ENCODE measurements at places on chromosomes 11 and 22. TPM values are rescaled to one million over a fixed set of nuclear protein-coding genes. Genes with fewer than 3 reads are reported as not detected.

GRCh38 chr11:128324051-128324481 is 263.3 kb downstream of the ETS1 start:
- no peak for DNase-seq

- no peak for DNase-seq
Observed at GRCh38 chr22:33000342-33001280, 57.6 kb downstream of the SYN3 start.

- peak; percentile 8 for DNase-seq
Observed at GRCh38 chr11:111665777-111666176, 63.5 kb downstream of the SIK2 start.

DNA sequence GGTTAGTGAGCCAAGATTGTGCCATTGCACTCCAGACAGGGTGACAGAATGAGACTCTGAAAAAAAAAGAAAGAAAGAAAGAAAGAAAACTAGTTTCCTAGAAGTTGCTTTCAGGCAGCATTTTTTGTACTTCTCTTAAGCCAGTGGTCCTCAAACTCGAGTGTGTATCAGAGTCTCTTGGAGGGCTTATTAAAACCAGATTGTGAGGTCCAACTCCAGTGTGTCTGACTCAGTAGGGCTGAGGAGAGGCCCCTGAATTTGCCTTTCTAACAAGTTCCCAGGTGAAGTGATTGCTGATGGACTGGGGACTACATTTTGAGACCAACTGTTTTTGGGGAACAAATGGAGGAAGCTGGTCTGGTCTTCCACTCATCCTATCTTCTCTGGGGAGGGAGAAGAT is 57.5 kb upstream of the VSTM5 start:
- DNase-seq: no peak

The KRTAP5-10 gene
- total RNA-seq: not detected

GRCh38 chr11:61437496-61437895 is 7.6 kb downstream of the SDHAF2 start:
- no peak for DNase-seq

DNA sequence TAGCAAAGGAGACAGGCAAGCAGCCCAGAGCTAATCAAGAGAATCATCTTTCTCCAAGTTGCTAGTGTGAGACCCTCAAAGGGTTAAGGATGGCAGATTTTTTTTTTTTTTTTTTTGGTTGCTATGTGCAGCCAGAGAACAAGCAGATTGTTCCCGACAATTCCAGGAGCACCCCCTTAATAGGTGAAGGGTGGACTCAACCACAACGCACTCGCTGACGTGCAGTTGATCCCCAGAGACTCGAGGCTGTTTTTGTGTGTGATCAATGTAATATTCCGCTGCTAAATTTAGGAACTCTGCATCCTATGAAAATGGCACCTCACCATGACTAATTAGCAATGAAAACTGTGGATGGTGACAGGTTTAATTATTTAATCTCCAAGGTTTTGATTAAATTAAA is 789.0 kb downstream of the KCNA4 start:
- DNase-seq: no peak

DNA sequence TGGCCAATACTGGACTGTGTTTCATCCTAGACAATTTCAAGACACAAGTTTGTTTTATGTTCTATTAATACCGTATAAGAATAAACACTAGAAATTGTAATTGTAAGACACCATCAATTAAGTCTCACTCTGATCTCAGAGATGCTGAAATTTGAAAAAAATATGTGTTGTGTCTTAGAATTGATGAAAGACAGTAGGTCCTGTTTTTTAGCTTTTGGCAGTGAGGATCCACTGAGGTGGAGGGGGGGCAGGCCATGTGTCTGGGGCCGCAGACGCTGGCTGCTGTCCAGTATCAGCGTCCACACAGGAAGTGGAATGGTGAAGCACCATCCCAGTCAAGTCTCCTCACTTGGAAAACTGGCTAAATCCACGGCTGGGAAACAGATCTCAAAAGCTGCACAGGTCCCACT is 22.5 kb upstream of the ALG8 start:
- no peak for DNase-seq

The MRGPRX4 gene
- not detected for total RNA-seq

GRCh38 chr11:112297248-112297866 is 36.7 kb upstream of the PLET1 start:
- DNase-seq: no peak

DNA sequence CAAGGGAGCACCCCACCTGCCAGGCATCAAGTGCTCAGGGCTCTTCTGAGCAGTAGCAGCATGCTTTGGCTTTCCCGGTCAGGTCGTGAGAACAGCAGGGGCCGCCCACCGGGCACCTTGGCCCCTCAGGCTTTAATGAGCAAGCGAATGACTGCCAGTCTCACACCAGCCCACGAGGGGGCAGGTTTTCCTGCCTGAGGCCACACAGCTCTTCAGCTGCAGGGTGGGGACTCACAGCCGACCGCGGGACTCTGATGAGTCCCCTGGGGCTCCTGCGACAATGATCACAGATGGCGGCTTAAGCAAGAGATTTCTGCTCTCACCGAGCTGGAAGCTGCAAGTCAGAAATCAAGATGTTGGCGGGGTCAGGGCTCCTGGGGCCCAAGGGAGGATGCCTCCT is 14.3 kb upstream of the FGF19 start:
- no peak for DNase-seq

DNA sequence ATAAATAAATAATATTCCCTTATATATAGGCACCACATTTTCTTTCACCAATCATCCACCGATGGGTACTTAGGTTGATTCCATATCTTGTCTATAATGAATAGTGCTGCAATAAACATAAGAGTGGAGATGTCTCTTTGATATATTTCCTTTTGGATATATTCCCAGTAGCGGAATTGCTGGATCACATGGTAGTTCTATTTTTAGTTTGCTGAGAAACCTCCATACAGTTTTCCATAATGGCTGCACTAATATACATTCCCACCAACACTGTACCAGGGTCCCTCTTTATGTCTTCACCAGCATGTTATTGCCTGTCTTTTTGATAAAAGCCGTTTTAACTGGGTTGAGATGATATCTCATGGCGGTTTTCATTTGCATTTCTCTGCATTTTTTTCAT is 23.6 kb downstream of the PAMR1 start:
- DNase-seq: no peak

The CALCA gene
- not detected for total RNA-seq

All from pulmonary artery endothelial cell (primary cell).